Stimulated activated CD4-positive, alpha-beta T cell treated with anti-CD3 and anti-CD28 coated beads, Interleukin-4, amount 100 ng/mL, for 4 hours (primary cell): ENCODE measurements at places on chromosomes 6 and 20.

- no peak for DNase-seq
Measured at GRCh38 chr6:15574486-15574885, 88.3 kb downstream of the DTNBP1 start.

- DNase-seq: no peak
Measured at GRCh38 chr20:52843425-52843824, 128.7 kb upstream of the TSHZ2 start.

GRCh38 chr6:14286634-14287428, 169.3 kb downstream of the CD83 start:
- DNase-seq: no peak

- DNase-seq: no peak
Measured at GRCh38 chr6:144338951-144339700, 54.0 kb downstream of the UTRN start.

DNA sequence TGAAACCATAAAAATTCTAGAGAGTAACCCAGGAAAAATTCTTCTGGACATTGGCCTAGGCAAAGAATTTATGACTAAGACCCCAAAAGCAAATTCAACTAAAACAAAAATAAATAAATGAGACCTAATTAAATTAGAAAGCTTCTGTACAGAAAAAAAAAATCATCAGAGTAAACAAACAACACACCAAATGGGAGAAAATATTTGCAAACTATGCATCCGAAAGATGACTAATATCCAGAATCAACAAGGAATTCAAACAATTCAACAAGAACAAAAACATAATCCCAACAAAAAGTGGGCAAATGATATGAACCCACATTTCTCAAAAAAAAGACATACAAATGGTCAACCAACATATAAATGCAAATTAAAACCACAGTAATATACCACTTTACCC, 242.6 kb upstream of the CDYL start:
- no peak for DNase-seq

GRCh38 chr6:27890445-27891319, 21.5 kb downstream of the OR2B2 start:
- peak; percentile 63 for DNase-seq

GRCh38 chr6:129859524-129859923, 1.6 kb downstream of the TMEM244 start:
- DNase-seq: no peak
